ENCODE measurements at places on chromosomes 2 and 18. TPM values are rescaled to one million over a fixed set of nuclear protein-coding genes. Genes with fewer than 3 reads are reported as not detected.

The DAPL1 gene
- 1.2 TPM for total RNA-seq

The DPYSL5 gene
- total RNA-seq: 0.11 TPM

The VAMP5 gene
- 25.6 TPM for total RNA-seq

The SERPINB5 gene
- total RNA-seq: 0.23 TPM

- no peaks in the 10 kb centered on the region for H3K27me3 ChIP-seq
- no peak overlapping the region for H3K4me3 ChIP-seq
- H3K36me3 ChIP-seq: no peaks in the 10 kb centered on the region
- DNase-seq: no peak
Measured at GRCh38 chr2:10935366-10935918, 23.7 kb downstream of the KCNF1 start.

- H3K27ac ChIP-seq: no peak overlapping the region
- H3K27me3 ChIP-seq: no peaks in the 10 kb centered on the region
- no peaks in the 10 kb centered on the region for H3K4me1 ChIP-seq
- no peaks in the 10 kb centered on the region for H3K36me3 ChIP-seq
- DNase-seq: no peak
Measured at GRCh38 chr2:174627216-174627615, 29.6 kb upstream of the WIPF1 start.

Measured in ovary (tissue), 10 donors.